ENCODE measurements at places on chromosomes 1 and 21.
A peak's percentile ranks its signal among the peaks of the same experiment; 100 is the strongest.

DNA sequence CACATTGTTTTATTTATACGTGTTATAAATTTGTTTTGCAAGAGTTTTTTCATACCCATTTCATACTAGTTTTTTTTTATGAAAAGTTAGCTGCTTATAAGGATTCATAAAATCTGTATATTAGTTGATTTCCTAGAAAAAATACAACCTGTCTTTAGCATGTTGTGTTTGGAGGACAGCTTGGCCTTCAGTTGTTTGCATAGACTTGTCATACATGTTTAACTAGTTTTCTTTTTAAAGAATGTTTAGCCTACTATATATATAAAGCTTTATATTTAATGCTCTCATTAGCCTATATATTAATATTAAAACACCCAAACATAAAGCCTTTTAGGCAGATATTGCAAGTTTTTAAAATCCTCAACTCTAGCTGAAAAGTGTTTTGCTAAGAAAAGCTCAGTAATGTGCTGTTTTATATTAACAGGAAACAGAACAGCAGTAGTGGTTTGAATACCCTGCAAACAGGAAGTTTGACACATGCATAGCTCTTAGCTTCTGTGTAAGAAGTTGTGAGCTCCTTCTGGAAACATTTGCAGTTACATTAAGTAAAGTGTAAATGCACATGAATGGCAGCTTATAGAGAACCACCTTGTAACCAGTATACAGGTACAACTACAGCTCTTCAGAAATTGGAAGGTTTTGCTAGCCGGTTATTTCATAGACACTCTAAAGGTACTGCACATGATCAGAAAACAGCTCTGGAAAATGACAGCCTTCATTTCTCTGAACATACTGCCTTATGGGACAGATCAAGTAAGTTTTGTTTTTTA lies at the start of gene PRKACB:
PRKACB (plus strand) TSS at position 476 of the 770 bp plus-strand sequence; CDS start at position 567, 91 bp downstream.
- peak; percentile 45 for DNase-seq

- no peak for DNase-seq
These were observed 180.8 kb downstream of the RPS6KC1 start for GRCh38 chr1:213231795-213232231.

DNA sequence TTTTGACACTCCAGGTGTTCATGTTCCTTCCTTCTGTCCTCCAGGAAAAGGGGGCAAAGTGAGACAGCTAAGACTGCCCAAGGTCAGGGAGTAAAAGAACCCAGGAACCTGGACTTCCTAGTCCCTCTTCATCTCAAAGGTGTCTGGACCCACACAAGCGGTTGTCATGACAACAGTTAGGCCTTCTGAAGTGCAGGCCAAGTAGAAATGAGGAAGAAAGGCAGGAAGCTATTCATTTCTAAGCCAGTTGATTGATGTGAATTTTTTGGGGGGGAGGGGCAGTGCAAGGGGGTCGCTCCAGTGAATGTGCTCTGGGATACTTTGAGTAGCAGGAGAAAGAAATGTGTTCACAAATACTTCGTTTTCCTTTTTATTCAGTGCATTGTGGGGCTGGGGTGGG lies 114.3 kb downstream of the NAV1 start:
- no peak for DNase-seq

DNA sequence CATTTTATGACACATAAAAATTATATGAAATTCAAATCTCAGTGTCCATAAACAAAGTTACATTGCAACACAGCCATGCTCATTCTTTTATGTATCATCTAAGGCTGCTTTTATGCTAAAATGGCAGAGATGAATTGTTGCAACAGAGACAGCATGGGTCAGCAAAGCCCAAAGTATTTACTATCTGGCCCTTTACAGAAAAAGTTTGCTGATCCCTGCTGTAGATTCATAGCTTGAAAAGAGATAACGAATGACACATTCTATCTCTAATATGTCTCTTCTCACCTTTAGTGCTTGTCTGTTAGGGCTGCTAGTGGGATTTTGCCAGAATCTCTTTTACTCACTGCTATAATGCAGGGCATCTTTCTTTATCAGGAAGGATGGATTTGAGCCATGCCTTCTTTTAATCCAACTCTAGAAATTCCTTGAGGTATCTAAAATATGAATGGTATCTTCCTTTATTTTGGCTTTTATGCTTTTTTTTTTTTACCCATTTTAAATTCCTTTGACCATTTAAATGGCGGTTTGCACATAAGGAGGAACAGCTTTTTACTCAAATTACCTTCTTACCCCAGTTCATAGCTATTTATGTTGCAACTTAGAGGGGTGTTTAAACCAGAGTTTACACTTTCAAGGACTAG lies 598.2 kb downstream of the PLPP3 start:
- DNase-seq: peak; percentile 92

GRCh38 chr1:184193451-184193850 lies 141.9 kb downstream of the TSEN15 start:
- no peak for DNase-seq

GRCh38 chr1:55378582-55378981 lies 163.4 kb upstream of the USP24 start:
- DNase-seq: peak; percentile 56

GRCh38 chr1:57088653-57089052 lies 122.8 kb upstream of the C8B start:
- no peak for DNase-seq

GRCh38 chr1:9586147-9586766 lies 2.5 kb upstream of the TMEM201 start:
- DNase-seq: no peak

- no peak for DNase-seq
These were observed 2.4 kb downstream of the PGLYRP4 start for GRCh38 chr1:153346077-153346723.

DNA sequence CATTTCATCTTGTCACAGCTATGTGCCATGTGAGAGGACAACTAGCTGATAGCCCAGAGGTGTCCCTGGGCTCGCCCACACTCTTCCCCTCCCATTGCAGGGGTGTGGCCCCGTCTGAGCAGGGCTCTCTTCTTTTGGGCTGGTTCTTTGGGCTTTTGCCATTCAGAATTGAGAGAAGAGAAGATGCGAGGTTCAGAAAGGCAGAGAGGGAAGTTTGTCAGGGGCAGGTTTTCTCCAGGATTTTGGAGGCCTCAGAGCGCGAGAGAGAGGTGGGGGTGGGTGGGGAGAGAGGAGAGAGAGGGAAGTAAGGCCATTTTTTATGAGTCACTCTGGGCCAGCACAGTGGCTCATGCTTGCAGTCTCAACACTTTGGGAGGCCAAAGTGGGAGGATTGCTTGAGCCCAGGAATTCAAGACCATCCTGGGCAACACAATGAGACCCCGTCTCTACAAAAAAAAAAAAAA lies 5.2 kb downstream of the IFI6 start:
- no peak for DNase-seq

GRCh38 chr21:43829575-43830119 lies 35.4 kb upstream of the AGPAT3 start:
- no peak for DNase-seq

DNA sequence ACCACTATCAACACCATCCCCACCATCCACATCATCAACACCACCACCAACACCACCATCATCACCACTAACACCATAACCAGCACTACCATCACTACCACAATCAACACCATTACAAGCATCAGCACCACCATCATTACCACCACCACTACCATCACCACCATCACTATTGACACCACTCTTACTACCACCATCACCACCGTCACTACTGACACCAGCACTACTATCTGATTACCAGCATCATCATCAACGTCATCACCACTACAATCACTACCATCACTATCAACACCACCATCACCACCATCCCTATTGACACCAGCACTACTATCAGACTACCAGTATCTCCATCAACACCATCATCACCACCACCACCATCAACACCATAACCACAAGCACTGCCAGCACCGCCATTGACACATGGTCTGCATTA lies 106.1 kb upstream of the RUNX3 start:
- no peak for DNase-seq

DNA sequence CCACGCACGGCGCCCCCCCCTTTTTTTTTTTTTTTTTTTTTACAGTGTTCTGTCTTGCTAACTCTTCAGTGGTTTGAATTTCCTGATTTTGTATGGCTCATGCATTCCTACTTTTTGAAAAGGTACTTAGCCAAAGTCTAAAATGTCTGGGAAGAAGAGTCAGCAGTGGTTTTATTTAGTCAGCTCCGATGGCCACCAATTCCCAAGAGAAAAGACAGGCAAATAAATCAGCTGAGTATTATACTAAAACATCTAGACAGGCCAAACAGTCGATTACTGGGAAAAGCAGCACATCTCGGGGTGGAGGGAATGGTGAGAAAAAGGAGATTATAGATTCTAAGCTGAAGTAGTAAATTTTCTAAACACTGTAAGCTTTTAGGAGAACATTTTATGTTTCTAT lies 192.5 kb upstream of the ZRANB2 start:
- no peak for DNase-seq

DNA sequence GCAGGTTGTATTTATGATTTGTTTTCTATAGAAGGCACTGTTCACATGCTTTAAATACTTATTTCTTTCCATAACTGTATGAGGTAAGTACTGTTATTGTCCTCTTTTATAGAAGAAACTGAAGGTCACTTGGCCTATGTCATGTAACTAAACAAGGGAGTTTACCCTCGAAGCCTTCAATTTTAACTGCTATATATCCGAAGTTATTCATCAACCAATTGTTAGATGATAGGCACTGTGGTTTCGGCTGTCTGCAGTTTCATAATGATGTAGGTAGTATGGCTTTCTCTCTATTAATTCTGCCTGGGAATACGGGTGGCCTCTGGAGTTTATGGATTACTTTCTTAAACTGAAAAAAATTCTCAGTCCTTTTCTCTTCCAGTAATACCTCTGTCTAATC lies 413.3 kb upstream of the ADGRL2 start:
- no peak for DNase-seq

- DNase-seq: no peak
These were observed 261.5 kb downstream of the SMYD3 start for GRCh38 chr1:246245541-246245940.

- DNase-seq: no peak
These were observed 16.2 kb downstream of the SSX2IP start for GRCh38 chr1:84674021-84674420.

GRCh38 chr1:194069168-194069830 lies 882.9 kb upstream of the B3GALT2 start:
- peak; percentile 92 for DNase-seq

- no peak for DNase-seq
These were observed 25.0 kb downstream of the DLGAP3 start for GRCh38 chr1:34904236-34905097.

DNA sequence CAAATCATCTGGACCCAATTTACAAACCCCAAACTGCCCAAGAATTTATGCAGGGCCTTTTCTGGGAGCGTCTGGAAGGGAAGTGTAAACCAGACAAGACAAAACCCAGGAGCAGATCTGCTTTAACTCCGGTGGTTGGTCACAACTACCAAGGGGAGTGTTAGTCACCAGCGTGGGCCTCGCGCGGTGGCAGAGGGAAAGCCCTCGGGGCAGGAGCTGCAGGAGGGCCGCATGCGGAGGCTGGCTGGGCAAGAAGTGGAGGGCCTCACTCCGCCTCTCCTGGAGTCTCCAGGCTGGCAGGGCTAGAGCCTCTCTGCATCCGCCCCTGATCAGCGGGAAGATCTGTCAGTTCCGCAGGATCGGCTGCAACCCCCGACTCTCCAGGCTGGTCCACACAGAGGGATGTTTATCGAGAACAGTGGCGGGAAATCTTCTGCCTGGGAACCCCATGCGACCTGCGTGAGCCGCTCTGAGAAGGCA lies 2.0 kb downstream of the COL24A1 start:
- peak; percentile 12 for DNase-seq

- peak; percentile 38 for DNase-seq
These were observed 54.1 kb downstream of the NPHP4 start for GRCh38 chr1:5938101-5938646.

DNA sequence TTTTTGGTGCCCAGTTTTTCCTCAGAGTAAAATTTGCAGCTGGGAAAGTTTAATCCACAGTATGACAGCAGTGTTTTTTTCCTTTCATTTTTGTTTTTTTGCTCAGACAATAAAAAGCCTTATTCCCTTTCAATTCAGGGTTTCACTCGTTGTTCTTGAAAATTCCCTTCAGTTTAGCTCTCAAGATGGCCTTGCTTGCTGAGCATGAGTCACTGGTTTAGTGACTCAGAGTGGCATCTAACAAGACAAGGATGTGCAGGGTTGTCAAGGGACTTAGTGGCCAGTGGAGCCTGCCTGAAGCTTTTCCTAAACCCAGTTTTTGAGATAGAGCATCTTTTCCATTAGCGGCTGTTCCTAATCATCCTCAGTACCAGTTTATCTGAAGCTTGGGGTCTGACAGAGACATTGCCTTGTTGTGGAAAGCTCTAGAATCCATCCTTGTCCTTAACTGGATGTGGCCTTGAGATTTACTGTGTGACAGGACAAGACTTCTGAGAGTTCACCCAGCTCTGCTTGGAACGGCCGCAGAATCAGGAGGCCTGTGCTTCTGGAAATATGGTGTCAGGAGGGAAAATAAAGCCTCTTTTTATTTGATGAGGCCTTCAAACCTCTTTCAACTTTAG lies 48.4 kb upstream of the DNAJC6 start:
- peak; percentile 60 for DNase-seq

DNA sequence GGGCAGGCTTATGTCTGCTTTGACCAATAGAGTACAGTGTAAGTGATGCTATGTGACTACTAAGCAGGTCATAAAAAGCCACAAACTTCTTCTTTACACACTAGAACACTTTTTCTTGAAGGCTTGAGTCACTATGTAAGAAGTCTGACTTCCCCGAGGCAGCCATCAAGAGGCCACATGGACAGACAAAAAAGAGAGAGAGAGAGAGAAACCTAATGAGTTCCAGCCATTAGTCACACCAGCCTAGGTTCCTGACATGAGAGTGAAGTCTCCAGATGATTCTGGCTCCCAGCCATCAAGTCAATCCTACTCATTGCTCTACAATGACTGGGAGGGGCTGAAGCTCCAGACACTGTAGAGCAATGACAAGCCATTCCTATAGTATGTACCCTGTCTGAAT lies 101.4 kb downstream of the LHX9 start:
- peak; percentile 39 for DNase-seq

DNA sequence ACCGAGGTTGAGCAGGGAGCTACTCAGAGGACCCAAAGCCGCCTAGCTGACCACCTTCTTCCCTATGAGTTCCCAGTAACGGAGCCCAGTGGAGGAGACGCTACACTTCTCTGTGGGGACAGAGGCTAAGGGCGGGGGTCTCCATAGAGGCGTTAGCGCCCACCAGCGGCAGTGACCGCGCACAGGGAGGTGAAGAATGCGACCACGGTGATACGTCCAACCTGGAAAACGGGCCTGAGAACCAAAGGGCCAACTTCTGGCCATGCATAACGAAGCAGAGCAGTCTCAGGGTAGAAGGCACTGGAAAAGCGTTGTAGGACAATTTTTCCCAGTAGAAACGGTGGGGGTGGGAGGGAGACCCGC lies 400 bp upstream of the COG2 start:
- no peak for DNase-seq

- no peak for DNase-seq
These were observed 293.0 kb upstream of the PLXNA2 start for GRCh38 chr1:208537198-208537597.

GRCh38 chr1:40183055-40183710 lies 22.0 kb downstream of the RLF start:
- DNase-seq: peak; percentile 47

GRCh38 chr21:26954662-26955121 lies 12.2 kb downstream of the ADAMTS5 start:
- DNase-seq: no peak

- DNase-seq: no peak
These were observed 10.2 kb upstream of the POFUT2 start for GRCh38 chr21:45297869-45298268.

- DNase-seq: no peak
These were observed 18.7 kb downstream of the HTR6 start for GRCh38 chr1:19683351-19683750.

GRCh38 chr1:162094723-162095122 lies 25.2 kb downstream of the NOS1AP start:
- DNase-seq: no peak

GRCh38 chr1:179871940-179872339 lies 5.7 kb downstream of the TOR1AIP2 start:
- DNase-seq: no peak

All from amniotic epithelial cell (primary cell).